ENCODE measurements at places on chromosomes 11 and 22.

- DNase-seq: no peak
Observed at GRCh38 chr11:31655483-31655882, 145.9 kb downstream of the ELP4 start.

DNA sequence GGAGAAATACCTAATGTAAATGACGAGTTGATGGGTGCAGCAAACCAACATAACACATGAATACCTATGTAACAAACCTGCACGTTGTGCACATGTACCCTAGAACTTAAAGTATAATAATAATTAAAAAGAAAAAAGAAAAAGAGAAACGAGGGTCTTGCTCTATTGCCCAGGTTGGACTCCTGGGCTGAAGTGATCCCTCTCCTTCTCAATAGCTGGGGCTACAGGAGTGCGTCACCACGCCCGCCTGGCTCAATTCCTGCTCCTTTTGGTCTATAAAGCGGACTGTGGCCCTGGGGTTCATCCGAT lies 521 bp upstream of the PTS start:
- peak; percentile 78 for DNase-seq

GRCh38 chr11:61024938-61025820 lies 53.7 kb downstream of the CD6 start:
- DNase-seq: no peak

- no peak for DNase-seq
Observed at GRCh38 chr11:32198053-32198452, 107.2 kb downstream of the RCN1 start.

DNA sequence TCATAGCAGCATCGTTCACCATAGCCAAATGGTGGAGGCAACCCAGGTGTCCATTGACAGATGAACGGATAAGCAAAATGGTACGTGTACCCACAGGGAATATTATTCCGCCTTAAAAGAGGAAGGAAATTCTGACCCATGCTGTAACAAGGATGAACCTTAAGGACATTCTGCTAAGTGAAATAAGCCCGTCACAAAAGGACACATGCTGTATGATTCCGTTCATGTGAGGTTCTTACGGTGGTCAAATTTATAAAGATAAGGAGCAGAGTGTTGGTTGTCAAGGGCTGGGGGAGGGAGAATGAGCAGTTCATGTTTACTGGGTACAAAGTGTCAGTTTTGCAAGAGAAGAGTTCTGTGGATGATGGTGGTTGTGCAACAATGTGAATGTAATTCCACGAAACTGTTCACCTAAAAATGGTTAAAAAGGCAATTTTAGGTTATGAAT lies 26.3 kb downstream of the APOL1 start:
- DNase-seq: no peak

GRCh38 chr11:128916037-128916572 lies 24.9 kb downstream of the KCNJ5 start:
- no peak for DNase-seq

DNA sequence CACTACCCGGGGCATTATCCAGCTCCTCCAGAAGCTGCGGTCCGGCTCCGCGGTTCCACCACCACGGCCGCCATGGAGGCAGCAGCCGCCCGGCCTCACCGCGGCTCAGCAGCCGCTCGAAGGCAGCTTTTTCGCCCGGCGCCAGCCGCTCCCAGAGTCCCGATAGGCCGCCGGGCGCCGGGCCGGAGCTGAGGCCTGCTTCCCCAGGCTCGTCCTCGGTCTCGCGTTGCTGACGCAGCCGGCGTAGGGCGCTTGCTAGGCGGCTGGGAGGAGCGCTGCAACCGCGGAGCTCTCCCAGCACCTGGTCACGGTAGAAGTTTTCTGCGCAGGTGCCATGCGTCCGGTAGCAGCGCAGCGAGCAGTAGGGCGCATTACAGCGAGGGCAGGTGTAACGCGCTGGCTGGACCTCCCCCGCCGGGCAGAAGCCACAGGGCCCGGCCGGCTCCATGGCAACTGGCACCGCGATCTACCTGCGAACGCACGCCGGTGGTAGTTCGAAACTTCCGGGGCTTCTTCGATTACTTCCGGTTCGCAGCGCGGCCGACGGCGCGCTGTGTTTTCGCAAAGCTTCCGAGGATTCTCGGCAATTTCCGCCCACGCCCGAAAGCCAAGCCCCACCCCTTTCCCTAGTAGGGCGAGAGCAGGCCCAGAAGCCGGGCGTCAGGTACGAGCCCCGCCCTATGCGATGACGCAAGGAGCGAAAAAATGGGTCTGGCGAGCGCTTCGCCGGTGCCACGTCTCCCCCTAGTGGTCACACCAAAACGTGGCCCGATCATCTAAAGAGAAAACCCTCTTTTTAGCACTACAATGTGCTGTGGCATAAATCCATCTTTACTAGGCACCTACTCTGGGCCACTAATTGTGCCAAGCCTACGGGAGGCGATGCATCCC lies at the start of gene ZNHIT2:
Gene ZNHIT2 (minus strand): TSS at position 496 of the 891 bp plus-strand sequence. CDS start 48 bp downstream, at position 448.
- DNase-seq: peak; percentile 100

DNA sequence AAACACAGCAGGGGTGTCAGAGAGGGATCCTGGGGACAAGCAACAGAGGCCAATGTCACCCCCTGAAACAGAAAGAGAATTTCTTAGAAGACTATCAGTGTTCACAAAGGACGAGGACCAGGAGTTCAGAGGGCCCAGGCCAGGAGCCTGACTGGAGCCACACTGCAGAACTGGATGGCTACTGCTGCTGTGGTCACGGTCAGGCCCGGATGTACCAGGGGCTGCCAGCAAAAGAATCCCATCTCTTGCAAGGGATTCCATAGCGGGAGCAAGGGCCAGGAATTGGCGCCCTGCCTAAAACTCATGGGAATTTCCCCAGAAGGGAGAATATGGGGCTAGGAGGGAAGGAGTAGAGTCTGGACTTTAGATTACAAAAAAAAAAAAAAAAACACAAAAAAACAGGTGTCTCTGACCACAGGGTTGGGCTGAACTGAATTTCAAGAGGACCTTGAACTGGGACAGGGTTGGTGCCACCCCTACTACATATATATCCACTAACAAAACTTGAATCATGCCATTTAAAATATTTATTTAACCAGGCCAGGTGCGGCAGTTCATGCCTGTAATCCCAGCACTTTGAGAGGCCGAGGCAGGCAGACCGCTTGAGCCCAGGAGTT lies 15.7 kb upstream of the KCTD14 start:
- DNase-seq: no peak

GRCh38 chr11:115716601-115717529 lies 212.7 kb upstream of the CADM1 start:
- no peak for DNase-seq

DNA sequence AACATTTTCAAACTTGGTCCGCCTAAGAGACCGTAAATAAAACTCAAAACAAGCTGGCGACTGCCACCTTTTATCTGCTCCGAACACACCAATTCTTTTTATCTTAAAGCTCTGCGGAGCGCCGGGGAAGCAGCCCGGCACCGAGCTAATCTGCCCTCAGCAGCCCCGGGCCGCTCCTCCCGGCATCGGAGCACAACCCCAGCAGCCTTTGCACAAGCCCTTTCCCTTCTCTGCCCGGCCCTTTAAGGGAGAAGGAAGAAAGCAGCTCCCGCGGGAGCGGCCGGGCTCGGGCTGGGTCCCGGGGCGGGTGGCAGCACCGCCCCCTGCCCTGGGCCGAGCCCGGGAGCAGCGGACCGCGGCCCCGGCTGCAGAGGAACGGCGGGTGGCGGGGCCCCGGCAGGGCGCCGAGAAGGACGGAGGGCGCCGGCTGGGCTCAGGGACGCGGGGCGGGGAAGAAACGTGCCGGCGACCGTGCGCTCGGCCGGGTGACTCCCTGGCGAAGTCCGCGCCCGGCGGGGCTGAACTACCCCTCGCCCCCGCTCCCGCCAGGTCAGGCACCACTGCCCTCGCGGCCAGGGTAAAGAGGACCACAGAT lies 133.6 kb upstream of the C11orf58 start:
- peak; percentile 77 for DNase-seq

DNA sequence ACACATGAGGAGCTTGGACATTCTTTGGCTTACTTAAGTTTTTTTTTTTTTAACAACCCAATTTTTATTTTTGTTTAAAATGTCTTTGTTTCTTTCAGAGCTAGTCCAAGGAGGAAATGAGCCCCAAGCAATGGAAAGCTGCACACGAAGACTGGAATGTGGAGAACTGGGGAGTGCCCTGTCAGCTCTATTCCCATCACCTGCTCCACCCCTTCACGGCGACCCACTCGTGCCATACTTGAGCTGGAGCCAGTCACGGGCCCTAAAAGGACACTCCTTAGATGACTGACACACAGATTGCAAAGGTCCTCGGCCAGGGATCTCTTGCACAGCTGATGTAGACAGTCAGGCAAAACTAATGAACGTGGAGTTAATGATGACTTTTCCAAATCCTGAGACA lies 10.6 kb upstream of the SLC25A18 start:
- DNase-seq: no peak

DNA sequence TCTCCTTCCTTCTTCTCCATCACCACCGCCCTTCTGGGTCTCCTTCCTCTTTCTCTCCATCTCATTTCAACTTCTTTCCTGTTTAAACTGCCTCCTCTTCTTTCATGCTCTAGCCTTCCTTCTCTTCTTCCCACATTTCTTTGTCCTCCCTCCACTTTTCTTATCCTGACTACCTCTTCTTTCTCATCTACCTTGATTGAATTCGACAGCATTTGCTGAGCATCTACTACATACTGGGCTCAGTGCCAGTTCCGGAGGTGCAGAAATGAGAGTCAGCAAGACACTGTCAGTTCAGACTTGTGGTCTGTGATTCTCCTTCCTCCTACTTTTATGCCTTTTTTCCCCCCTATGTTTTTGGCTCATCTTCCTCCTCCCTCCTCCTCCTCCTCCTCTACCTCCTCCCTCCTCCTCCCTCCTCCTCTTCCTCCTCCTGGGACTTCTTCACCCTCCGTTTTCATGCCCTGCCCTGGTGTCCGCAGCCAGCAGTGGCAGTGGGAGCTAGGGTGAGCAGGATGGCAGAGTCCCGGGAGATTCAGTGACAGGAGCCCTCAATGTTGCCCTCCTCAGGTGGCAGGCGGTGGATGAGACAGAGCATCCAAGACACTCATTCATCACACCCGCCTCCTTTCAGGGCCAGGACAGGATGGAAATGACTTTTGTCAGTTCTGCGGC lies 146.0 kb upstream of the SEZ6L start:
- DNase-seq: no peak

GRCh38 chr11:70095541-70096252 lies 17.6 kb downstream of the ANO1 start:
- DNase-seq: no peak

DNA sequence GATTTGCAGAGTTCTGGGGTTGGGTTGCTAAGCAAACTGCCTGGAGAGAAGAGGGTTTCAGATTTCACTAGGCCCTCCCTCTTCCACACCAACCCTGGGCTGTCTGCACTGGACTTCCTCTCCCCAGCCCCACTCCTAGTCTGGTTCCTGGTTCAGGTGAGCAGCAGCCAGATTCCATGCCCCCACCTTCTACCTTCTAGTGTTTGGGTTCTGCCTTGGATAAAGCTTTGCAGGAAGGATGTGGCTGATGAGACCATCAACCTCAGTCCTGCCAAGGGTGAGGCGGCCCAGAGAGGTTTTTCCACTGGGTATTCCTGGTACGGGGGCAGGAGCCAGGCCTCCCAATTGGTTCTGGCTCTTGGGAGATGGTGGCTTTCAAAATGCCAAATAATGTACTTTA lies 68.3 kb downstream of the BCR start:
- peak; percentile 38 for DNase-seq

DNA sequence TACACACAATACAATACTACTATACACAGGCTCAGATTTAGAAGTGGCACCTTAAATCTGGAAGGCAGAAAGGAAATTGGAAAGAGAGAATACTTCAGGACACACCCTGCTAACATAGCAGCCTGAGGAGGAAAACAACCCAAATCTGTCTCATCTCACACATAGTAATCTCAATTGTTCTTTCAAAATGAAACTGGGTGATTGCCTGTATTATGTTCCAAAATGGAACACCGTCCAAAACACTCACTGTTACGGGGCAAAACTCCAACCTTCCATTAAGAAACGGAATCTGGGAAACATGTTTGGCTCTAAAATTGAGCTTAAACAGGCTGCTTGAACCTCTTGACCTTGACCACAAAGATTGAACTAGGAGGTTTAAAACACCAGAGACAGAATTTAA lies 572.6 kb downstream of the OPCML start:
- no peak for DNase-seq

DNA sequence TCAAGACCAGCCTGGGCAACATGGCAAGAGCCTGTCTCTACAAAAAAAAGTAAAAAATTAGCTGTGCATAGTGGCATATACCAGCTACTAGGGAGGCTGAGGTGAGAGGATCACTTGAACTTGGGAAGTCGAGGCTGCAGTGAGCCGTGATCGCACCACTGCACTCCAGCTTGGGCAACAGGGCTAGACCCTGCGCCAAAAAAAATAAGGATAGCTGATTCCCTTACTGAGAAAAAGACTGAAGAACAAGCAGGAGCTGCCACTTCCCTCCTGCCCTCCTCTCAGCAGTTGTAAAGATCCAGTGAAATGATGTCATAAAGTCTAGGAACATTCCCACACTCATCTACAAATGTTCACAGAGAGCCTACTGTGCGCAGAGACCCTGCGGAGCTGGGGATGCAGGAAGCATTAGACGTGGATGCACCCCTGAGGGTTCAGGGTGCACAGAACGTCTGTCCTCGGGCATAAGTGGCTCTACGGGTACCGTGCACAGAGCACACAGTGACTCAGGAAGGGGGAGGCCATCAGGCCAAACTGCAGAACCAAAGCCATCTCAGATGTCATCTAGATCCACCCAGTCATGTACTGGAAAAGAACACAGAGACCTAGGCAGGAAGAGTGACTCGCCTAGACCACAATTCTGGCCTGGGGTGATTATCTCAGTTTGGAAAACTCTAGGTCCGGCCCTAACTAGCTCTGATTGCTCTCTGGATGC lies 11.7 kb downstream of the SEC14L2 start:
- no peak for DNase-seq

DNA sequence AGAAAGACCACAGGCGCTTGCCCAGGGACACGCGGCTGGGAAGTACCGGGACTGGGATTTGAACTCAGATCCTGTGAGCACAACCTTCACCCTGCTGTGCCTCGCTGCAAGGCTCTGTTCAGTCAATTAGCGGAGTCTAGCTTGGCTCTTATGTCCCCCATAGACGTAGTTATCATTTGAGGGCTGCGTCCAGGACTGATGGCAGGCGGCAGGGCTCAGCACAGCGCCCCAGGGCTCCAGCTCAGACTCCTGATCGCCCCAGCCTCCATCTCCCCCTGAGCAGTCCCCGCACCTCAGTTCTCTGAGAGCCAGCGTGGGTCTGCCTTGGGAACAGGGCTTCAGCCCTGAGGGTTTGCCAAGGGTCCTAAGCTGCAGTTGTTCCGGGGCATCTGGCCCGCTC lies 19.8 kb downstream of the MRGPRG start:
- DNase-seq: no peak

- no peak for DNase-seq
Observed at GRCh38 chr11:9473408-9473807, 12.6 kb downstream of the ZNF143 start.

DNA sequence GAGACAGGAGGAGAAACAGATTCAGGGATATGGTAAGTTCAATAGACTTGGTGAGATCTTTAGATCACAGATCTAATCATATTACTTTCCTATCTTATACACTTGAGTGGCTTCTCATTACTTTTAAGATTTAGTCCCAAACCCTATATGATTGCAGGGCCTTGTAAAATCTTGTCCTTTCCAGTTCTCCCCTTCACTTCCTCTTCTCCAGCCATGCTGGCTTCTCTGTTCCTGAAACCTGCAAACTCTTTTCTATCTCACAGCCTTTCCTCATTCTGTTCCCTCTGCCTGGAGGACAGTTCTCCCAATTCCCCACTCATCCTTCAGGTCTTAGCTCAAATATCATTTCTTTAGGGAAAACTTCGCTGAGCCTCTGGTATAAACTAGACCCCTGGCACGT lies 65.9 kb upstream of the BIRC3 start:
- no peak for DNase-seq

Data from hepatocyte (in vitro differentiated cells).